ENCODE measurements at places on chromosomes 12 and 14. TPM values are rescaled to one million over a fixed set of nuclear protein-coding genes. Genes with fewer than 3 reads are reported as not detected.

DNA sequence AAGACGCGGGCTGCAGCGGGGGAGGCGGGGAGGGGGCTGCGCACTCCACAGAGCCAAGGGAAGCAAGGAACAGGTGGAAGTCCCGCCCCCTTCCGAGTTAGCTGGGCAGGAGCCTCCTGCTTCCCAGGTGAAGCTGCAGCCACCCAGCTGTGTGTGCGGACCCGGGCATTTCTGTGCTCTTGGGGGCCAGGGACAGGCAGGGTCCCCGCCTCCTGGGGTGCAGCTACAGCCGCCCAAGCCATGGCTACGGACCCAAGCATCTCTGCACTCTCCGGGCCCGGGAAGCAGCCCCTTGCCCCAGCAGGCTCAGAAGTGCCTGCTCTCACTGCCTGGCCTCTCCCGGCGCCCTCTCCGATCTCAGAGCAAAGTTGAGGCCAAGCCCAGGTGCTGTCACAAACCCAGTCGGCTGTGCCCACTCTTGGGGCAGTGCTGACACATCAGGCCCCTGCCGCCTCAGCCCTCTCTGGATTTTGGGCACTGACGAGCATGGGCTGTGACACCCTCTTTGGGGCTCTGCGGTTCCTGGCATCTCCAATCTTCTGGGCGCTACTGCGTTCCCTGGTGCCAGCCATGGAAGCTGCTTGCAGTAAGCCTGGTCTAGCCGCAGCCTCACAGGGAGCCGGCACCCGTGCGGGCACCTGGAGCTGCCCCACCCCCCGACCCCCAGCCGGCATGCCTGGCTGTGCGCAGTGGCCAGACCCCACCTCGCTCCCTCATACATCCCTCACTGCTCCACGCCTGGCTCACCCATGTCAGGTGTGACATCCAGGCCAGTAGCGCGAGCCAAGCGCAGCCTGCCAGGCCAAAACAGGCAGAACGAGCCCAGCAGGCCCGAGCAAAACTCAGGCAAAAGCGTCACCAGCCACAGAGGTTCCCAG, 8.5 kb upstream of the MGAT4C start:
- DNase-seq: no peak

DNA sequence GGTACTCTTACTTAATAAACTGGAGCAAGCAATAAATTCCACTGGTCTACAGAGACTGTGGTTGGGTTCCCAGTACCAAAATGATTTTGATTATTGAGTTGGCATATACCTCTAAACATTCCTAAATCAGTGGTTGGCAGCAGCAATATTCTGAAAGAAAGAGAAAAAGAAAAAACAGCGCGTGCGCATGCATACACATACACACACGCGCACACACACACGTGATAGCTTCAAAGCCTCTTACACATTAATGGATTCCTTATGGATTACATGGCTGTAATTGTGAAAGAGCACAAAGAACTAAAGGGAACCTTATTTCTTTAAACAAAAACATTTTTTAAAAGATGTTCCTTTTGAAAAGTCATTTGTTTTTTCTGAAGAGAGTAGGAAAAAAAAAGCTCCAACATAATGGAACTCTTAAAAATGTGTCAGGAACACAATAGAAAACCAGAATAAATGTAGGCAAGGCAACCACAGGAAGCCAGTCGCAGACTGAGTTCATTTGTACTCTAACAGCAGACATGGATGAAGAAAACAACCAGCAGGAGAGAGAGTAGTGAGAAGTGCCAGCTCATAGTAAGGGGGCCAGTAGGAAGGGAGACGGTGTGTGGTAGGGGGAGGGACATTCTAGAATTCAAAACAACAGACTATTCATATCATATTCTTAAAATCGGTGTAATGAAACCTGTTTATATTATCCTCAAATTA, 80.0 kb downstream of the DRAM1 start:
- DNase-seq: no peak

GRCh38 chr14:34498684-34499412, 36.8 kb upstream of the SPTSSA start:
- no peak for DNase-seq

DNA sequence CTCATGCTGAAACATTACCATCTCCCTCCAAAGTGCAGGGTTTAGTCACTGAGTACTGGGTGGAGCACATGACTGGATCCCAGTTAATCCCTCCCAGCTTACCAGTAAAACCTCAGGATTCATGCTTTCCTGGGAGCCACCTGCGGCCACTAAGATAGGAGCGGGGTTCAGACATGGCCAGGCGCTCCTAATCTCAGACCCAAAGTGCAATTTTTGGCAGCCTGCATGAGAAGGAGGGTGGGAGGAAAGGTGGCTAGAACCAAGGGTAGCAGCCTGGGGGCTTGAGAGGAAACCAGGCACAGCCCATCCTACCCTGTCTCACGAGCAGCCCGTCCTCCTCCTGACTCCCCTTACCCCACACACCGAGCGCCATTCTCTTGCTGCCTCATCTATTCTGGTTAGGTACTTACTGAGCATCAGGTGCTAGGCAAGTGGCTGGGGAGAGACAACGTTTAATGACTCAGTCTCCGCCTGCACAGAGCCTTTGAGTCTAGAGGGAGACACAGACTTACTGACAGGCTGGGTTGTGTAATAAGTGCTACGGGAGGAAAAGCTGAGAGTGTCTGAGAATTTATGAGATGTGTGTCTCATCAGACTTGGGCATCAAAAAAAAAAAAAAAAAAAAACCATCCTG, 9.9 kb downstream of the GPRC5A start:
- DNase-seq: no peak

- DNase-seq: no peak
Measured at GRCh38 chr12:22333186-22333712, 1.3 kb downstream of the ST8SIA1 start.

- no peak for DNase-seq
Measured at GRCh38 chr12:75854681-75855309, 176.8 kb downstream of the PHLDA1 start.

- DNase-seq: no peak
Measured at GRCh38 chr12:49598527-49598926, 6.9 kb downstream of the FAM186B start.

The PGAM5 gene
- total RNA-seq: 100 TPM

The MDP1 gene
- 13.1 TPM for total RNA-seq

The CLEC1B gene
- total RNA-seq: not detected

The HNF1A gene
- total RNA-seq: not detected

The CMA1 gene
- not detected for total RNA-seq
